Glomerular endothelial cell (primary cell): ENCODE measurements at places on chromosomes 16 and 17. TPM values are rescaled to one million over a fixed set of nuclear protein-coding genes. Genes with fewer than 3 reads are reported as not detected.

WSCD1 gene
- 40.4 and 54.1 TPM in 2 replicates for total RNA-seq

KRT33B gene
- total RNA-seq, result not detected in 2 replicates

OTOP2 gene
- not detected in 2 replicates for total RNA-seq

TEKT5 gene
- 0.10 and 0.12 TPM in 2 replicates for total RNA-seq

TPSD1 gene
- not detected in 2 replicates for total RNA-seq

UMOD gene
- not detected in 2 replicates for total RNA-seq

ALDH3A1 gene
- not detected in 2 replicates for total RNA-seq

GJC1 gene
- 20.8 and 22.7 TPM in 2 replicates for total RNA-seq

TBC1D28 gene
- not detected in 2 replicates for total RNA-seq

- no peak for DNase-seq
Measured at GRCh38 chr16:72131036-72131435, 37.4 kb downstream of the DHX38 start.

- no peak for DNase-seq
Measured at GRCh38 chr17:72404872-72405271, 284.1 kb downstream of the SOX9 start.

DNA sequence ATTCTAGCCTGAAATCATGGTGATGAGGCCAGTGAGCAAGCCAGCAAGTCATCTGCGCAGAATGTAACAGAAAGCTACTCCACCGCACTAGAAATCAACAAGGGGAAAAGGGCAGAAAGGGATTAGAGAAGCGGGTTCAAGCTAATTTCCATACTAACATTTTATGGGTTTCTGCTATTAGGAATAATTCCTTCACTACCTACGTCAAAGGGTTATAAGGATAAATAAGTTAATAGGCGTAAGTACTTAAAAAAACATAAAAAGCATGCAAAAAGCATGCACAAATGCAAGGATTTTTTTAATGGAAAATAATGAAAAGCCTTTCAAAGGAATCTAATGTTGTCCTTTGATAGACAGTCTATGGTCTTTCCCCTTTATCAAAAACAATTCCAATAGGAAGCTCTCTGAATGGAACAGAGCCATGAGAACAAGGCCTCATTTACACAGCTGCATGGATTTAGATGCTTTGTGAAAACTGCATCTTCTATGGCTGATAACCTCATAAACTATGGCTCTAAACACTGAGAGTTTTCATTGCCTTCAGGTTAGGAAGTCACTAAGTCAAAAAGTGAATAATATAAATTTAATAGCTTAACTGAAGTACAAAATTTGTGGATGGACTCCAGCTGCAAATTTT lies 5.6 kb downstream of the EMC8 start:
- no peak for DNase-seq

GRCh38 chr17:43906951-43907424 lies 348 bp downstream of the MPP2 start:
- no peak for DNase-seq

GRCh38 chr17:9298776-9299295 lies 276.8 kb downstream of the STX8 start:
- no peak for DNase-seq

- no peak for DNase-seq
Measured at GRCh38 chr17:47265983-47266541, 12.4 kb downstream of the ITGB3 start.

- DNase-seq, result no peak
Measured at GRCh38 chr16:58853854-58854791, 120.0 kb upstream of the GOT2 start.

- no peak for DNase-seq
Measured at GRCh38 chr17:77681861-77682260, 276.6 kb upstream of the TNRC6C start.

DNA sequence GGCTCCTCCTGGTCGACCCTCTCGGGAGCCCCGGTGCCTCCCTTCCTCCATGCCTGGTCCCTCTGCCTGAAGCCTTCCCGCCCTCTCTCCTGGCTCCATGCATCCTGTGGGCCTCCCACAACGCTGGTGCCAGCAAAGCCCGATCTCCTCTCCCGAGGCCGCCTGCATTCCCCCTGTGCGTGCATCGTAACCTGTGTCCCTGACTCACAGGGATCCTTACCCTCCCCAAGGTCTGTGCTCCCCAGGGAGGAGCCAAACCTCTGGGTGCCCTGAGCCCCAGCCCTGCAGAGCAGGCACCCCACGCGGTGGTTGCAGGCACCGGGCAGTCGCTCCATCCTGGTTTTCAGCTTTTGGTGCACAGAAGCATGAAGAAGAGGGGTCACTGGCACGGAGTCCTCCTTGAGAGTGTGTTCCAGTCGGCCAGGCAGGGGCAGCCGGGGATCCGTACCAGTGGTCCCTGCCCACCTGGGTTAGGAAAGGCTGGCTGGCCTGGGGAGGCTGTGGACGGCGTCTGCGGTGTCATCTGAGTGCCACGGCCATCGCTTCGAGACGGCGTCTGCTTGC lies 1.8 kb upstream of the ENPP7 start:
- DNase-seq, result no peak

- no peak for DNase-seq
Measured at GRCh38 chr17:27621536-27621935, 9.5 kb upstream of the LGALS9 start.

DNA sequence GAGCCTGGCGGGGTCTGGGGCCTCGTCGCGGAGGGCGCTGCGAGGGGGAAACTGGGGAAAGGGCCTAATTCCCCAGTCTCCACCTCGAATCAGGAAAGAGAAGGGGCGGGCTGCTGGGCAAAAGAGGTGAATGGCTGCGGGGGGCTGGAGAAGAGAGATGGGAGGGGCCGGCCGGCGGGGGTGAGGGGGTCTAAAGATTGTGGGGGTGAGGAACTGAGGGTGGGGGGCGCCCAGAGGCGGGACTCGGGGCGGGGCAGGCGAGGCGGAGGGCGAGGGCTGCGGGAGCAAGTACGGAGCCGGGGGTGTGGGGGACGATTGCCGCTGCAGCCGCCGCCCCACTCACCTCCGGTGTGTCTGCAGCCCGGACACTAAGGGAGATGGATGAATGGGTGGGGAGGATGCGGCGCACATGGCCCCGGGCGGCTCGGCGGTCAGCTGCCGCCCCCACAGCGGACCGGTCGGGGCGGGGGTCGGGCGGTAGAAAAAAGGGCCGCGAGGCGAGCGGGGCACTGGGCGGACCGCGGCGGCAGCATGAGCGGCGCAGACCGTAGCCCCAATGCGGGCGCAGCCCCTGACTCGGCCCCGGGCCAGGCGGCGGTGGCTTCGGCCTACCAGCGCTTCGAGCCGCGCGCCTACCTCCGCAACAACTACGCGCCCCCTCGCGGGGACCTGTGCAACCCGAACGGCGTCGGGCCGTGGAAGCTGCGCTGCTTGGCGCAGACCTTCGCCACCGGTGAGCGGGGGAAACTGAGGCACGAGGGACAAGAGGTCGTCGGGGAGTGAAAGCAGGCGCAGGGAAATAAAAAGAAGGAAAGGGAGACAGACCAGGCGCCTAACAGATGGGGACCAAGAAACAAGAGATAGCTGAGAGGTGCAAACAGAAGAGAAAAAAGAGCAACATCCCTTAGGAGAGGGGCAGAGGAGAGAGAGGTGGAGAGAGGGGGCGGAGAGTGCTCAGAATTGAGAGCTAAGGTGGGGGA lies at the start of gene PNMT:
Gene PNMT, plus strand, starts transcription at position 509 of the 980 bp plus-strand sequence. Its CDS starts 23 bp downstream, at position 532.
- DNase-seq, result no peak

GRCh38 chr16:76197900-76198299 lies 79.3 kb upstream of the CNTNAP4 start:
- DNase-seq, result no peak

DNA sequence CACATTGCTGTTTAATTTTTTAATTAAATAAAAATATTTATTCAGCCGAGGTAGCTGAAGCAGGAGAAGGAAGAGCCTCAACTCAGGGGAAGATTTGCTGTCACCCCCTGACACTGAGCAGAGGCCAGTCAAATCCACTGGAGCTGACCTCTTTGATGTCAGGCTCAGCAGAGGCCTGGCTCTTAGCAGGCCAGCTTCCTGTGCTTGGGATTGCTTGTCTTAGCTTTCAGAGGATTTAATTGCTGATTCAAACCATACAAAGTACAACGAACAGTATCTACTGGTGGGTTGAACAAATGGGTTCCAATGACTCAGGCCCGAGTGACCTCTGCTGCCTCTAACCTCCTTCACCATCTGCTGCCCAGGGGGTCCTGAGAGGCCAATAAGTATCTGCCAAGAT lies 417.0 kb upstream of the HSBP1 start:
- no peak for DNase-seq

DNA sequence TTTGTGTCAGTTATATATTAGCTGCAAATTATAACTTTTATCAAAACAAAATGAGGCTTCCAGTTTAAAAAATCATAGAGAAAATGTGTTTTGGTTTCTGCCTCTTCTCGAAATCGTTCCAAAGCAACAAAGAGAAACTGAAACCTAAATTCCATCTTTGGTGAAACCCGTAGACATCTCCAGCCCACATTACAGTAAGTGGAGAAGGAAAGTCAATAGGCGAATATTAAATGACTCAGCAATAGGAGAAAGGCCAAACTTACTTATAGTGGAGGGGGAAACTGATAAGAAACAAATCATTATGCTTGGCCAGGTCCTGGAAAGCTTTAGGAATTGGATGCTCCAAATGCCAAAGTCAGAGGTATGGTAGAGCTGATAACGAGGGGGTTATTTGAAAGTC lies 103.0 kb upstream of the SHISA6 start:
- no peak for DNase-seq

- DNase-seq, result no peak
Measured at GRCh38 chr16:28001184-28001583, 62.3 kb downstream of the GSG1L start.

GRCh38 chr16:31390504-31391041 lies 2.6 kb upstream of the ITGAD start:
- DNase-seq, result no peak

DNA sequence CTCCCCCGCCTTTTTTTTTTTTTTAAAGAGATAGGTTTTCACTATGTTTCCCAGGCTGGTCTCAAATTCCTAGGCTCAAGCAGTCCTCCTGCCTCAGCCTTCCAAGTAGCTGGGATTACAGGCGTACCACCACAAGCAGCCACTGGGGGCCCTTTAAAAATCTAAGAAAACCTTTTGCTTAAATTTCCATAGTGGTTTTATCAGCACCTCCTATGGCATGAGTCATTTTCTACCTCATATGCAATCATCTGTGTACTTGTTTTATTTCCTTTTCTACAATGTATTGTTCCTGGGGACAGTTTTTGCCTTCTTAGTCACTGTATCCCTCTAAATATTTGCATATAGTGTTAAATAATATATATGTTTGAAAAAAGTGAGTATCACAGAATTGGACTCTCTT lies 29.2 kb downstream of the GNA13 start:
- peak; percentile 70 for DNase-seq

- DNase-seq, result no peak
Measured at GRCh38 chr16:73010150-73010676, 37.7 kb downstream of the ZFHX3 start.

DNA sequence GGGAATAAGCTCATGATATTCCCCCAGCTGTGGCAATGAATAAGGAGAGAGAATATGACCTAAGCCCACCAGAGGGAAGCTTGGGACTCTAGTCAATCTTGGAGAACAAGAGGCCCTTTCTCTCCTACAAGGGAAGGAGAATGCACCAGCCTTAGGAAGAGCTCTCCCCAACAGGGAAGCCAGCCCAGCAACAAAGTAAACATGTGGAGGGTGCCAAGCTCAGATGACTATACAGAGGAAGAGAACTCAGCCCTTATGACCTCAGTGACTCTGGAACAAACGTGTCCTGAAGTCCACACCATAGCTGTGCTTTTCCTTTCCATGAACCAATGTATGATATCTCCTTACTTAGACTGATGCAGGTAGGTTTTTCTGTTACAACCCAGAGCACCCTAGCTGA lies 219.7 kb downstream of the GSG1L start:
- no peak for DNase-seq

DNA sequence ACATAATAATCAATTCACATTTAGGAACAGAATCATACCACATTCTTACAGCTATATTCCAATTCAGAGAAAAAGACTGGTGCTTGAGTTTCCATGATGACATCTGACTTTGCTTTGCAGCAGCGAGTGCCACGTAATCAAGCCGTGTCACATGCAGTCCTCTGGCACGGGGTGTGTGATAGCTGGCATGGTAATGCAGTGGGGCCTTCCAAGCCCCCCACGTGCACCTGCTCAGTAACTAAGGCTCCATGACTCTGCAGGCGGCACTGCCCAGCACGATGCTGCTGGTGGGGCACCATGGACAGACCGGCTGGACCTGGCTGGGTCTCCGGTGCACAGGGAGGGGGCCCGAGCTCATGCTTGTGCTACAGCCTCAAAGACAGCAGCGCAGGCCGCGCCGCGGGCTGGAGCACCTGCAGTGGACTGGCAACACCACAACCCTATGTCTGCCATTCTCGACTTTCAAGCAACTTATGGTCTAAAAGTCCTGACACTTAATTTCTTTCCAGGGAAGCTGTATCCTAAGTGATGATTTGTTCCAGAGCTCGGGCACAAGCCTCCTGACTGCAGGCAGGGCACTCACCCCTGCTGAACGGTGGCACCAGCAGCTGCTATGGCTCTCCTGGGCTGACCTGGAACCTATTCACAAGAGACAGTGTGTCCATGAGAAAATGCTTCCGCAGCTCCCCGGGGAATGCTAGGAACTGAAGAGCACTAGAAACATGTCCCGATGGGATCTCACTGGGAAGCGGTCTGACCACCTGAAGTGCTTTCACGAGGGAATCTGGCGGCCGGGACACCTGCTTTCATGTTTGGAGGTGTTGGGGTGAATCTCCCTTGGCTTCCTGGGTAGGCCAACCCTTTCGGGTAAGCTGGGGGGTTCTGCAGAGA lies 99.5 kb upstream of the DNAH17 start:
- no peak for DNase-seq

- no peak for DNase-seq
Measured at GRCh38 chr16:67486805-67487204, 3.5 kb upstream of the AGRP start.

DNA sequence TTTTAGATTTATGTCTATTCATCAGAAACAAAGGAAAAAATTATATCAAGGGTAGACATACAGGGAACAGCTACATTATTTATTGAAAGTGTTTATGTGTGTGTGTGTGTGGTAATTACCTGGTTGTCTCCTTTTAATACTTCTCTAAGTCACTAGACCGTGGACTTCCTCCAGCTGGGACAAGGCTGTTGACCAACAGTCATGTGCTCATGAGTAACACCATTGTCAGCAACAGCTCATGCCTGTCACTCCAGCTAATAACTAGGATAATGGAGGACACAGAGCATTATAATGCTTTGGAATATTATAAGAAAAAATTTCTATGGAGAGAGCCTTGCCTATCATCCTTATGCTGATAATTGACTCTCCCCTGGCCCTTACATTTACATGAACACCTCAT lies 125.3 kb upstream of the SALL1 start:
- DNase-seq, result no peak

- no peak for DNase-seq
Measured at GRCh38 chr17:43945074-43945829, 3.0 kb upstream of the PPY start.
